ENCODE measurements at places on chromosomes 11 and 22.
A peak's percentile ranks its signal among the peaks of the same experiment; 100 is the strongest.

DNA sequence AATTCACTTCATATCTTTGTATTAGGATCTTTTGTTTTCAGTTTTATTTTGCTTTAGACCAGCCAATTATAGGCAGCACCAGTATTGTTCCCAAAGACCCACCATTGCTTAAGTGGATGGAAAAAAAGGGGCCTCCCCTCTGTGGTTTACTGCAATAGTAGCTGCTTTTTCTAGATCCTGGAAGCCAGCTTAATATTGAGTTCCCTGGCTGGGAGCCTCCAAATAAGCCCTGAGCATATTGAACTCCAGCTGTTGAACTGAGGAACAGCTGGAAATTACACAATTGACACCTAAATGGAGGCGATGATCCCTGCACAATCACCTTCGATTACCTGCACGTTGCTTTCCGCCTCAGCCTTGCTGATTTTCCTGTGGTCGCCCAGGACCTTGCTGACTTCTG is 576.0 kb downstream of the SOX6 start:
- DNase-seq: no peak

DNA sequence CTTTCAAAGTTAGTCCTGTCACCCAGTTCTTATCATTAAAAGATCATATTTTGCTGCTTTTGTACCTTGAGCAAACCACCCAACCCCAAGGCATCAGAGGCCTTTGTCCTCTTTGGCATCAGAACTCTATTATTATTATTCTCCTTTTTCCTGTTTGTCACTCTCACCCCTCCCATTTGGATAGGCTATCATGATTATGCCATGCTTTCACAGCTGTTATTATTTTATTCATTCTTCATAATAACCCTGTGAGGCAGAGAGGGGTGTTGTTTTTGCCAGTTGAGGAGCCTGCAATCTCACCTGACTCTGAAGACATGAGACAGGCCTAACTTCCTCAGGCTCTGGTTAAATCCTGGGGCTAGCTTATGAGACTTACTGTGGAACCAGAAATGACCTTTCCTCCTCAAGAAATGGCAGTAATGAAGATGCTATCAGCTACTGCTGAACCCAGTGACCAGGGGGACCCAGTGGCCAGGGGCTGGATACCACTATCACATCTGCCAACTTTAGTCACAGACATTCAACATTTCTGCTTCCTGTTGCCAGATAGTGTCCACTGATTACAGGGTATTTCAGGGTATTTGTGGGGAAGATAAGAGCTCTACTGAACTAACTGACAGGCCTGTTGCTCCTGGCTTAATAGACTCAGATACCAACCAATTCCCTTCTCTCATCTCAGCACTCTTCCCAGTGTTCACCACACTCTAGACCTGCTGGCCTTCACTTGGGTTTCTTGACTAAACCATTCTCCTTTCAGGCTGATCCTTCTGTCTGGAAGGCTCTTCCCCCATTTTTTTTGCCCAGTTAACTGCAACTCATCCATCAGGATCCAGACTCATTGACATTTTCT is 11.8 kb upstream of the SWAP70 start:
- no peak for DNase-seq

DNA sequence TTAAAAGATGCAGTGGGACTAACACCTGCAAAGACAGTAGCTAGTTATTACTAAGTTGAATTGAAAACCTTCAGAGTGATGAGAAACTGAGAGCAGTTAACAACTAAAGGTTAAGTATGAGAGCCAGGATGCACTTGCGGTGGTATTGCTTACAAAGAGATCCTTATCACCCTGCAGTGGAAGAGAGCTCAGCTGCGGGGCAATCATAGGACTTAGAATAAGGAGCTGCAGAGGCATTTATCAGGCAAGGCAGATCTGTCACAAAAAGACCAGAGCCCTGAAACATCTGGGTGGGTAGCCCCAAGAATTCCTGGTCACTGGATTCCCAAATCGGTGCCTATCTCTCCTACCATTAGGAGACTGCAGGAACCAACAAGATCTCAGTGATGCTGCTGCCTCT is 34.3 kb upstream of the CFAP300 start:
- DNase-seq: no peak

DNA sequence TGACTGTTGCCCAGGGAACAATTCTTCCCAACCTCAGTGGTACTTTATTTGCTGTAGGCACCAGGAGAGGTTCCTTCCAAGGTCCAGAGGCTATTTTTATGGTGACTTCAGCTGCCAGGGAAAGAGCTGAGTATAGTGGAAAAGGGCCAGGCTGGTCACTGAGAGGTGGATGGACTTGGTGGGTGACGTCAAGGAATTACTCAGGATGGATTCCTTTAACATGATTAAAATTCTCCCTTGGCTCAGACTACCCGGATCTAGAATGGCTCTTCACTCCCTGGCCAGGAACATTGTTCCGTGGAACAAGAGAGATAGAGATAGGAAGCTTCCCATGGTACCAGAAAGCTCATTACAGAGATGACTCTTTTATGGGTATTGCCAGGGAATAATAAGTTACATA is 8.7 kb upstream of the CALCA start:
- DNase-seq: no peak

GRCh38 chr11:9688716-9689511 is 25.0 kb downstream of the SWAP70 start:
- no peak for DNase-seq

DNA sequence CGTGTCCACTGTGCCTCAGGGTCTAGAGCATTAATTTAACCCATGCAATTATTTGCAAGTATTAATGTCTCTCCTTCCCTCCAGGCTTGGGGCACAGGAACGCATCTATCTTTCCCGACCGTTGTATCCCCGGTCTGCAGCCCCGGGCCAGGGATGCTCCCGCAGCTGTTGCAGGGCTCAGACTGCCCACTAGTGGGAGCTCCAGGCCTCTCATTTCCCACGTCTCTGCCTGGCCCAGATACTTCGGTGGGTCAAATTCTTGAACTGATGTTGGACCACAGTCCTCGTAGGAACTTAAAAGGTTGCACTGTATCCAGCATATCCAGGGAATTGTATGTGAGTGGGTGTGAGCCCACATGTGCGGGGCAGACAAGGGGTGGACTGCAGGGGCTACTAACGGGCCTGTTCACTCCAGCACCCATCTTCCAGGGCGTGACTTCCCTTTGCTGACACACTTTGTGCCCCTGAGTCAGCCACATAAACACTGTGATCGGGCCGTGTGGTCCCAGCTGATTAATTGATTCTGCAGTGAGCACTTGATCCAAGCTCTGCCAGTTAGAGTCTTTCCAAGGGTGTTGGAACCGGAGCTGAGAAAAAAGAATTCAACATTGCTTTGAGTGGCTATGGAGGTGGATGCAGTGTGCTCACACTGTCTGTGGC is 451.3 kb downstream of the TBC1D22A start:
- no peak for DNase-seq

GRCh38 chr22:31968022-31968421 is 23.7 kb downstream of the YWHAH start:
- DNase-seq: no peak

GRCh38 chr11:95671768-95672167 is 117.8 kb downstream of the FAM76B start:
- DNase-seq: no peak

DNA sequence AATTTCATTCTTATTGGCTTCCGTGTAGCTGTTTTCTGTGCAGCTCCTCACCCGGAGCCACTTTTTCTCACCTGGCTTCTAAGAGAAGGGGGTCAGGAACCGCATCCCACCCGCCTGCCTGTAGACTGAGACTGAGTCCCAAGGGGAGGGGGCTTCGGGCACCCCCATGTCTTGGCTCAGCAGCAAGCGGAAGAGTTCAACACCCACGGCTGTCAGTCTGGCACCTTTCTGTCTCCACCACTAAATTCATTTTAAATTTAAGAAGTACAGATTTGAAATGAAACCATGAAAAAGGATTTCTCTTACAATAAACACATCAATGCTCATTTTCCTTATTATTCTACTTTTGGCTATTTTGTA is 66.7 kb downstream of the EFCAB6 start:
- no peak for DNase-seq

DNA sequence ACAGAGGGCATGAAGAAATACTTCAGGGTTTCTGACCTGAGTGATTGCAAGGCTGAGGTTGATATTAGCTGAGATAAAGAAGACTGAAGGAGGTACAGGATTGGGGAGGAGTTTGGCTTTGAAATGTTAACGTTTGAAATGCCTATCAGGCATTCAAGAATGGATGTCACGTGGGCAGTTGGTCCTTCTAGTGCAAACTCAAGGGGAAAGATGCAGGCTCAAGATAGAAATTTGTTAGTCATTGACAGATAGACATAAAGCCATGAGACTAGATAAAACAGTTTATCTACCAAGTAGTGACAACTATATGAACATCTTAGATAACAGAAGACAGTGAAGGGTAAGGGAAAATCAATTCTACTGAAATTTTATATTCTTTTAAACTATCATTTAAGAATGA is 23.1 kb downstream of the TTC17 start:
- DNase-seq: no peak

DNA sequence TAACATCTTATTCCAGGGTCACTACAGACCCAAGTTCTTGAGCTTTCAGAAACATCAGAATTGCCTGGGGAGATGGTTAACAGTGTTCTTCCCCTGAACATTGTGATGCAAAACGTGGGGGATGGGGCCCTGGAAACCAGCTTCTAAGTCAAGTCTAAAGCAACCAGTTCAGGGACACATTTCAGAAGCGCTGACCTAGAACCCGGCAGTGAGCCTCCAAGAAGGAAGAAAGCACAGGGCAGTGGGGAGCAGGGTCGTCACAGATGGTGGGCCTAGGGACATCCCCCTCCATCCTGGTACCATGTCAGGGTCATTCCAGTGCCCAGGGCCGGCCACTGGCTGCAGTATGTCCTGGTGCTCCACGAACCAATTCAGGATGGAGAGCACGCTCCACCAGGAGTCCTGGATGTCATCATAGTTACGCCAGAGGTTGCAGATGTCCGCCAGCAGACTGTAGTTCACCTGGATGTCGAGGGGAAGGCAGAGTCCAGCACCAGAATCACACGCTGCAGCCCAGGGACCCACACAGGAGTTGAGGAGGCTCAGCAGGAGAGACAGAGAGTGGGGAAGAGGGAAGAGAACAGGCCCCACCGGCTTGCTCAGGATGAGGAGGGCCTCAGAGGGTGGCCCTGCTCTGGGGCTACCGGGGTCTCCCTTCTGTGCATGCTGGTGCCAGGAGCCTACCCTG is 5.0 kb downstream of the NAGA start:
- DNase-seq: no peak

GRCh38 chr11:27348340-27348873 is 14.6 kb downstream of the CCDC34 start:
- no peak for DNase-seq

- DNase-seq: no peak
Observed at GRCh38 chr11:69562816-69563215, 78.1 kb upstream of the CCND1 start.

DNA sequence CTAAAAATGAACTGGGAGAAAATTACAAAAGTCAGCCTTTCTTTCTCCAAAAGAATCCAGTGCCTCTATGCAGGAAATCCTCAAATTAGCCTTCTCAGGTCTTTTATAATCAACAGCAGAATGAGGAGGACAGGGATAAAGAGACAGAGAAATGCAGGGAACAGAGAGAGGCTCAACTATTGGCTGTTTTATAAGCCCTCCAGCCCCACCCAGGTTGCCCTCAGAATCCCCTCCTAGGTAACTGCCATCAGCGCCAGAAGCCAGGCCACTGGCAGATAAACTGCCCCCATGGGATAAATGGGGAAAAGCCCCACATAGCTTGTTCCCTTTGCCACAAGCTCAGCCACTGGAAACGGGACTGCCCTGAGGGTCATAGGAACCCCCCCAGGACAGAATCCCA is 10.9 kb upstream of the HMOX1 start:
- no peak for DNase-seq

DNA sequence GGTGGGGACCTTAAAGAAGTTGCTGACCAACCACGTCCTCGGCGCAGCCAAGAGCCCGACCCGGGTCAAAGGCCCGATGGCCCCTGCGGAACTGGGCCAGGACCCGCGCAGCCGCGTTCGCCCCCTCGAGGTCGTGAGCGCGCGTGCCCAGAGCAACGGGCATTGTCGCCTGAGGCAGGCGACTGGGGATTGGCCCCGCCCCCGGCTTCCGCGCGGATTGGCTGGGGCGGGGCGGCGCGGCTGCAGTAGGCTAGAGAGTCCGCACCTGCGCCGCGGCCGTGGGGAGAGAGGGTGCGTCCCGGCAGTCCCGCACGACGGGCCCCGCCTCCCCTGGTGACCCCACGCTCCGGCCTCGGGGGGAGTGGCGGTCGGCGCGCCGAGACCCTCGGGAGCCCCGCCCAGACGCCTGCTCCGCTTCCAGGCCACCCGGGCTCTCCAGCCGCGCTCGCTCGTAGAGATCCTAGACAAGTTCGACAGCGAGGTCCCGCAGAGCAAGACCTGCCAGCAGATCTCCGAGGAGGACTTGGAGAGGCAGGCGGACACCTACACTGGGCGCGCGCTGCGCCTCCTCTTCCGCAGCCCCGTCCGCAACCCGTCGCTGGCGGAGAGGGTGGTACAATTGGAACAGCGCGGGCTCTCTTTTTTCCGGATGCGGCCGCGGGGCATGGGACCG is 8.3 kb upstream of the PPIL2 start:
- DNase-seq: peak; percentile 13

- DNase-seq: no peak
Observed at GRCh38 chr11:95459291-95460042, 228.5 kb upstream of the SESN3 start.

DNA sequence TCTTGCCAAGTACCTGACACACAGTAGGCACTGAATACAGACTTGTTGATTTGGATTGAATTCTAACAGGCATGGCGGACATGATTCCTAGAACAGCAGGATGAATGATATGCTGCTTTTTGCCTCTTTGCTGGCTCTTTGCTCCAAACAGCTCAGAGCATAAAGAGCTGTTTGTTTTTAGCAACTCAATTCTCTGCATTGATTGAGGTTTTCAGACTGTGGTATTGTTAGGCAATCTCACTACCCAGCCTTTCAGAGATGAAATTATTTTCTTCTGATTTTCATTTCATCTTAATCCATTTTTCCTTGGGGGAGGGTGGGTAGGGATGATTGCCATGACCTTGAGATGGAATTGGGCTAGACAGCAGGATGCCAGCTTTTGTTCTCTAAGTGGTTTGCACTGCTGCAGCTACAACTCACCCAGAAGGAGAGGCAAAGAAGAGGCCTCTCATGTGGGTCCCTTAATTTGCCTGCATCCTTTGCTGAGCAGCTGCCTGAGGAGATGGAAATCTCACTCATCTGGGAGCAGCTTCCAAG is 20.5 kb downstream of the COA4 start:
- DNase-seq: no peak

GRCh38 chr22:23779731-23780130 is 7.0 kb upstream of the SMARCB1 start:
- no peak for DNase-seq

- no peak for DNase-seq
Observed at GRCh38 chr11:61596542-61596941, 15.7 kb upstream of the SYT7 start.

DNA sequence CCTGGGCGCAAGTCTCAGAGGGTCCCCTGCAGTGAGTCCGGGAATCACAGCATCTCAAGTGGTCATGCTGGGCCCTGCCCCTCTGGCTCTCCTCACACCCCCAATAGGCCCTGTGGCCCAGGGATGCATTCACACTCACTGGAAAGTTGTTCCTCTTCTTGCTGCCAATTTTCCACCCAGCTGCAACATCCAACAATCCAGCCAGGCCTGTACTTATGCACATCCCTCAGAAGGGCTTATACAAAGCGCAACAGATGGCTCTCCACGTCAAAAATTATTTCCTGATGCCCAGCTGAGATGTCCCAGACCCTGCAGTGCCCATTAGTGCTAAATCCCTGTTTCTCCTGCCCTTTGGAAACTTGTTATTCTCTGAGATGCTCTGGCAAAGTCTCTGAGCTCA is 407.8 kb upstream of the NARS2 start:
- no peak for DNase-seq
